Neuronal stem cell (in vitro differentiated cells): ENCODE measurements at places on chromosomes 12 and 14.
A peak's percentile ranks its signal among the peaks of the same experiment; 100 is the strongest.

DNA sequence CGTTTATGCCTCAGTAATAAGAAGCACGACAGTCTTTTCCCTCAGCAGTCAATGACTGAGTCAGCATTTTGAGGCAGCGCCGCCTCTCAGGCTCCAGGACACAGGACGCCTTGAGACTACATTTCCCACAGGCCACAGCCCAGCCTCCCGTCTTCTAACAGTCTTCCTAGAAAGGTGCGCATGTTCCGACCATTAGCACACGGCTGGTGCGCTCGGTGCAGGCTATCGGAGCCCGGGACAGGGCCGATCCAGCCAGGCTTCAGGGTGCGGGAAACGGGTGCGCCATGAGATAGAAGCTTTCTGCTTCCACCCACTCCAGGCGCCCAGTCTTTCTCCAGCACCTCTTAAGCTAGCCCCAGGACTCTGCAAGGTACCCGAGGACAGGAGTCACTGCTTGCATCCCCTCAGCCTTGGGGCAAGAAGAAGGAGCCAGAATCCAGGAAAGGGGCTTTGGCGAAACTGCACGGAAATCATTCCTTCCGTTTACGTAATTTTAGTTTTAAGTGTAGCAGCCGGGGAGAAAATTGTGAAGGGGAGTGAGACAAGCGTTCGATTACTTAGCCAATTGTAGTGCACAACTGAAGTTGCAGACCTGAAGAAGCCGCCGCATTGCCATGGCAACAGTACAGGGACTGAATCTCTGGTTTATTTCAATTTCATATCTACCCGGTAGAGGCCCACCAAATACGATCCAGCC, 54.0 kb downstream of the ZNF641 start:
- no peak overlapping the region for H3K27ac ChIP-seq
- peak overlapping the region; percentile 79 for H3K4me3 ChIP-seq
- DNase-seq = peak; percentile 66
- no peaks in the 10 kb centered on the region for H3K27me3 ChIP-seq
- H3K4me1 ChIP-seq = no peaks in the 10 kb centered on the region

DNA sequence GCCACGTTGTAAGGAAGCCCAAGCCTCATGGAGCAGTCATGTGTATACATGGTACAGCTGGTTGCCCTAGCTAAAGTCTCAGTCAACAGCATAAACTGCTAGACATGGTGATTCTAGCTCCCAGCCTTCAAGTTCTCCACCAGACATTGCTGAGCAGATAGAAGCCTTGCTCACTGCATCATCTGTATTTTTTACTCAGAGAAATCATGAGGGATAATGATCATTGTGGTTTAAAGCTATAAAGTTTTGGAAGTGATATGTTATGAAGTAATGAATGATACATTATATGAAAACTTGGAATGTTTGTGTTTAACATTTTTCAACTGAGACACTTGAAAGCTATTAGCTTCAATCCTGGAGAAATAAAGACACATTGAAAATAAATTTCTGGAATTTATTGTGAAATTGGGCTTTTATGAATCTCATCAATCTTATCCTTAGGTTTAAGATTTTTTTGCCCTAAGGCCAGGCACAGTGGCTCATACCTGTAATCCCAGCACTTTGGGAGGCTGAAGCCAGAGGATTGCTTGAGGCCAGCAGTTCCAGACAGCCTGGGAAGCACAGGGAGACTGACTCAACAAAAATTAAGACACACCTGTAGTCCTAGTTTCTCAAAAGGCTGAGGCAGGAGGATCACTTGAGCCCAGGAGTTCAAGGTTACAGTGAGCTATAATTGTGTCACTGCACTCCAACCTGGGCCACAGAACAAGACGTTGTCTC, 5.6 kb upstream of the NFATC4 start:
- H3K4me3 ChIP-seq = no peak overlapping the region
- no peaks in the 10 kb centered on the region for H3K36me3 ChIP-seq
- peaks cover 2% of the 10 kb centered on the region for H3K27me3 ChIP-seq
- no peak overlapping the region for H3K27ac ChIP-seq

DNA sequence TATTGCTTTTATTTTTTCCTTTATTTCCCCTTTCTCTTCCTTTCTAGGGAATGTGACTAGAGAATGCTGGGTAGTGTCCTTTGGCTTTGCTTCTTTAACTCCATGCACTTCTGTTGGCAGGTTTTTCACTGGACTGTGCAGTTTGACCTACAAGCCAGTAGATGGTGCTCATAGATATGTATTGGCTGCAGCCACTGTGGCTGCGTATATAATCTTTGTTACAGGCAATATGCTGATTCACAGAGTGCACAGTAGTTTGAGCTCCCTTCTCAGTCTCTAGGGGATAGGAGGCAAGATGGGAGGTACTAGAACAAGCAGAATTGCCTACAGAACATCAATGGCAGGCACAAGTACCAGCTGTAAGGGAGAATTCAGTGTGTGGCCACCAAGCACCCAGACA, 503.5 kb downstream of the LRFN5 start:
- no peak for DNase-seq
- H3K27ac ChIP-seq = no peak overlapping the region
- no peaks in the 10 kb centered on the region for H3K27me3 ChIP-seq

GRCh38 chr12:6641131-6641530, 5.4 kb upstream of the LPAR5 start:
- H3K27me3 ChIP-seq = no peaks in the 10 kb centered on the region
- H3K27ac ChIP-seq = no peak overlapping the region
- H3K36me3 ChIP-seq = no peaks in the 10 kb centered on the region
- H3K4me1 ChIP-seq = no peaks in the 10 kb centered on the region

- H3K27ac ChIP-seq = no peak overlapping the region
- DNase-seq = no peak
- no peaks in the 10 kb centered on the region for H3K36me3 ChIP-seq
- no peaks in the 10 kb centered on the region for H3K4me1 ChIP-seq
- no peak overlapping the region for H3K4me3 ChIP-seq
- peaks cover 6% of the 10 kb centered on the region for H3K27me3 ChIP-seq
Observed at GRCh38 chr14:95328729-95329503, 9.2 kb upstream of the CLMN start.
